ENCODE measurements at places on chromosomes 6 and 20. TPM values are rescaled to one million over a fixed set of nuclear protein-coding genes. Genes with fewer than 3 reads are reported as not detected.

DNA sequence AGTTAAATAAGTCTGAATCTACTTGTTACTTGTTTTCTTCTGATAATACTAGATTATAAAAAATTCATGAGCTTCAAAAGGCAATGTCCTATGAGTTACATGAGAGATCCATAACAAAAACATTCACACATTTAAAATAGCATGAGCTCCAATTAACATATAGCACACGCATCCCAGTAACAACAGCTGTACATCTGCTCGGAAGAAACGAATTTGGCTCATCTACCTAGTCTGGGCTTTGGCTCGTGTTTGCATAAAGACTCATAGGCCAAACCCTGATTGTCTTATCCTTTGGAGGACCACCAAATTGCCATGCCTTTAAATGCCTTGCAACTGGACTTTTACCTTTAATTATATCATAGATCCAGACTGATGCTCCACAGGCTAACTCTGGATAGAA is 259.7 kb upstream of the CHD6 start:
- no peak overlapping the region for H3K4me3 ChIP-seq
- H3K4me1 ChIP-seq: no peaks in the 10 kb centered on the region
- H3K27ac ChIP-seq: no peak overlapping the region

DNA sequence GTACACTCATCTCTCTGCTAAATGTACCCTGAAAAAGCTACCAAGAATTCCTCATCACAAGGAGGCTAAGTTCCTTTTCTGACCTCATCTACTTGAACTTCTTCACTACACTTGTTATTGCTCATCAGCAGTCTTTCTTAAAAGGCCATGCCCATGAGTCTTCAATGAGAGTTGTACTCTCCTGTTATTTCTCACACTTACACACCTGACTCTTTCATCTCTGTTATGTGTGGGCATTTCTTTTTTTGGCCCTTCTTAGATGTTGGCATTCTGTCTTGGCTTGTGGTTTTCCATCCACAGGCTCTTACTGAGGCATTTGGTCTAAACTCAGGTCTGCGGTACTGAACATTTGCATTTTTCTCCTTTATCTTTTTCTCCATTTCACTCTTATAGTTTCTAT is 10.7 kb upstream of the SLC17A1 start:
- DNase-seq: no peak
- H3K27ac ChIP-seq: no peak overlapping the region
- no peak overlapping the region for H3K4me3 ChIP-seq
- H3K27me3 ChIP-seq: no peaks in the 10 kb centered on the region
- H3K36me3 ChIP-seq: no peaks in the 10 kb centered on the region

GRCh38 chr6:7921046-7921445 is 10.5 kb upstream of the TXNDC5 start:
- H3K4me1 ChIP-seq: no peaks in the 10 kb centered on the region
- H3K4me3 ChIP-seq: no peak overlapping the region
- H3K36me3 ChIP-seq: no peaks in the 10 kb centered on the region
- DNase-seq: no peak
- no peaks in the 10 kb centered on the region for H3K27me3 ChIP-seq
- no peak overlapping the region for H3K27ac ChIP-seq

DNA sequence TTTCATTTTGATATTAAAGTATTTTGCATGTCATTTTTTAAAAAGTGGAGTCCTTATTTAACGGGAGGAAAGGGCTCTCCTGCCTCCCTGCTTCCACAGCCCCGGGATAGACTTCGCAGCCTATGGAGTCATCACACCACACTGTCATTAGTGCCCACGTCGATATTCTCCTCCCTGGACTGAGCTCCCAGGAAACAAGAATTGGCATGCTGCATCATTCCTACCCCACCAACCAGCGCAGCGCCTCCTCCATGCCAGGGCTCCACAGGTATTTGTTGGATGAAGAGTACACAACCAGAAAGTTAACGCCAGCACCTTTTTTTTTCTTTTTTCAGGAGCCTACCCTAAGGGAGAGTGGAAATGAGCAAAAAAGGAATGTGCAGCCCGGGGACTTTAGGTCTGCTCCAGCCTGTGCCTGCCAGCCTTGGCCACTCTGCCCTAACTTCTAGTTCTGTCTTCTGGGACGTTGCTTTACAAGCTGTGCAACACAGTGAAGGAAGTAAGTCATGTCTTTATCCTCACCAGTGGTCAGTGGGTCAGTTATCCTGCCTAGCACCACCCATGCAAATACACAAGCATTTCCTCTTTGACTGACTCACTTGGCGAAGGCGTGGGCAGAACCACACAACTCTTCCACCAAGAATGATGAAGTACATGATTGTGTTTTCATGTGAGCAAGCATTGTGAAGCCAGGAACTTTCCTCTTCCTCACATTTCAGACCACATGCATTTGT is 180.7 kb upstream of the UST start:
- H3K27ac ChIP-seq: no peak overlapping the region
- H3K4me1 ChIP-seq: no peaks in the 10 kb centered on the region
- no peaks in the 10 kb centered on the region for H3K36me3 ChIP-seq
- DNase-seq: no peak
- no peaks in the 10 kb centered on the region for H3K27me3 ChIP-seq

- no peaks in the 10 kb centered on the region for H3K4me1 ChIP-seq
- DNase-seq: no peak
- H3K36me3 ChIP-seq: no peaks in the 10 kb centered on the region
- no peaks in the 10 kb centered on the region for H3K27me3 ChIP-seq
- H3K4me3 ChIP-seq: no peak overlapping the region
Measured at GRCh38 chr6:161029195-161029809, 37.7 kb downstream of the MAP3K4 start.

- H3K27me3 ChIP-seq: no peaks in the 10 kb centered on the region
- H3K27ac ChIP-seq: no peak overlapping the region
- H3K4me3 ChIP-seq: no peak overlapping the region
- no peaks in the 10 kb centered on the region for H3K36me3 ChIP-seq
- no peaks in the 10 kb centered on the region for H3K4me1 ChIP-seq
- no peak for DNase-seq
Measured at GRCh38 chr6:156437121-156437879, 339.9 kb upstream of the ARID1B start.

- peak overlapping the region; percentile 68 for H3K27ac ChIP-seq
- H3K4me3 ChIP-seq: no peak overlapping the region
- H3K4me1 ChIP-seq: no peaks in the 10 kb centered on the region
- DNase-seq: no peak
- H3K27me3 ChIP-seq: no peaks in the 10 kb centered on the region
Measured at GRCh38 chr6:35082733-35083403, 58.3 kb downstream of the TCP11 start.

DNA sequence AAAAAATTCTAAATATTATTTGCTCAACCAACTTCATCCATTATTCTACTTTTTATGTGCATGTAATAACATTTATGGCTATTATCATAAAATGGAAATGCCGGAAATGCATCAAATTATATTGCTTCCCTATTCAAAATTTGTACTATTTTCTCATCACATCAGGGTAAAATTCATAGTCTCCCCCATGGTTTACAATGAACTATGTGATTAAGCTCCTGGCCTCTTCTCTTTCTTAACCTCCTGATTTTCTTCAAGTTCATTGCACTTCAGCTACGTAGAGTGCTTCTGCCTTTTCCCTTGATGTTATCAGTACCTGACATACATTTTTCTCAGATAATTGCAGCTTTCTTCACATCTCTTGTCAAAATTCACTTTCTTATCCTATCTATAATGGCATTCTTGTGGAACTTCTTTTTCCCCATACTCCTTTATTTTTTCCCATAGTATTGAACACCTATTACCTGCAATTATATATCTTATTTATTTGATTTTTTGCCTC is 699.1 kb upstream of the ADGRB3 start:
- H3K27ac ChIP-seq: no peak overlapping the region
- no peaks in the 10 kb centered on the region for H3K4me1 ChIP-seq
- no peak overlapping the region for H3K4me3 ChIP-seq
- DNase-seq: no peak
- H3K27me3 ChIP-seq: no peaks in the 10 kb centered on the region
- no peaks in the 10 kb centered on the region for H3K36me3 ChIP-seq

DNA sequence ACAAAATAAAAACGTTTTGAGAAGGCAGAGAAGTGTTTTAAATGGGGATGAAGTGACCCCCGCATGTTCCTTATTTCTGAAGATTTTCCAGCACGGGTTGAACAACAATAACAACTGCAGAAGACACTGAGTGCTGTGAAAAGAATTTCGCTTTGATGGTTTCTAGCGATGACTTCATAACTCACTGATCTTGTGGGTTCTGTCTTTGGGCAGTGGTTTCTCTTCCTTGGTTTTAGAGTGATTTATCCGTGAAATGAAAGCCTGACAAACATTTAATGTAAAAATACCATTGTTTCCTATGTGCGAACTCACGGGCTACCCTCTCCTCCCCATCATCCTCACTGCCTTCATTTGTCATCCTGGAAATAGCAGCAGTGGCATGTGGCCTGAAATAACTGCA is 793.9 kb downstream of the QKI start:
- H3K4me1 ChIP-seq: no peaks in the 10 kb centered on the region
- no peak for DNase-seq
- no peak overlapping the region for H3K27ac ChIP-seq
- H3K36me3 ChIP-seq: no peaks in the 10 kb centered on the region
- H3K27me3 ChIP-seq: no peaks in the 10 kb centered on the region

- no peaks in the 10 kb centered on the region for H3K27me3 ChIP-seq
- H3K36me3 ChIP-seq: no peaks in the 10 kb centered on the region
- no peak overlapping the region for H3K27ac ChIP-seq
- no peaks in the 10 kb centered on the region for H3K4me1 ChIP-seq
- DNase-seq: no peak
Measured at GRCh38 chr6:69422475-69422874, 374.3 kb downstream of the LMBRD1 start.

DNA sequence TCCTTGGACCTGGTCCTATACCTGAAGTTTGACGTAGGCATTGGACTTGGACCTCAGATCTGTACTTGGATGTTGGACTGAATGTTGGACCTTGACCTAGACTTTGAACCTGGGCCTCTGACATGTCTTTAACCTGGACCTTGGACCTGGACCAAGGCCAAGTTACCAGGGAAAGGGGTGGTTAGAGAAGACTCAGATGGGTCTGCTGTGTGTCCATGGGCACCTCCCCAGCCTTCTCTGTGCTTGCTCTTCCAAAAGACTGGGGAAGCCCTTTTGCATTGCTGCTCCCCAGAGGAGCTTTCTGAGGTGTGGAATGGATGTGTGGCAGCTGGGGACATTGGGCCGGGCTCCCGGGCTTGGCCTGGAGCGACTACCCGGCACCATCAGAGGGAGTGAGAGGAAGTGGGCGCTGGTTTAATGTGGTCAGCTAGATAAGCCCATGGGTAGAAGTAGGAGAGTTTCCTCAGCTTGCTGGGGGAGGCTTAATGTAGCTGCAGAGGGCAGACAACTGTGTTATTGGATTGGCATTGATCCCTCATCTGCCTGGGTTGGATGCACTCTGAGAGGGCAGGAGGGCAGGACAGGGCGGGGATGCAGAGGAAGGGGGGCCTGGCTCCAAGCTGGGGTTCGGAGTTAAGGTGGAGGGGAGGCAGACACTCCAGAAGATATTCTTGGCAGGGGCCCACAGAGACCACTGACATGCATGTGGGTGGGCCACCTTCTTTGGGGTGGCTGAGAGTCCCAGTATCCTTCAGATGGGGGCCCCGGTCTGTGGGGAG is 4.2 kb downstream of the SCRT2 start:
- no peaks in the 10 kb centered on the region for H3K36me3 ChIP-seq
- peaks cover 4% of the 10 kb centered on the region for H3K4me1 ChIP-seq
- H3K27me3 ChIP-seq: peaks cover 82% of the 10 kb centered on the region
- no peak overlapping the region for H3K4me3 ChIP-seq
- DNase-seq: no peak

The MEA1 gene
- 78.0 TPM for total RNA-seq

The COL21A1 gene
- total RNA-seq: 1.5 TPM

The BHLHE23 gene
- total RNA-seq: not detected

The HMGCLL1 gene
- total RNA-seq: 3.7 TPM

The CHMP4B gene
- total RNA-seq: 76.4 TPM

The ABHD16B gene
- not detected for total RNA-seq
